ENCODE measurements at places on chromosomes 16 and 17.
A peak's percentile ranks its signal among the peaks of the same experiment; 100 is the strongest.

- no peak for DNase-seq
Measured at GRCh38 chr17:78946631-78947030, 21.4 kb upstream of the TIMP2 start.

DNA sequence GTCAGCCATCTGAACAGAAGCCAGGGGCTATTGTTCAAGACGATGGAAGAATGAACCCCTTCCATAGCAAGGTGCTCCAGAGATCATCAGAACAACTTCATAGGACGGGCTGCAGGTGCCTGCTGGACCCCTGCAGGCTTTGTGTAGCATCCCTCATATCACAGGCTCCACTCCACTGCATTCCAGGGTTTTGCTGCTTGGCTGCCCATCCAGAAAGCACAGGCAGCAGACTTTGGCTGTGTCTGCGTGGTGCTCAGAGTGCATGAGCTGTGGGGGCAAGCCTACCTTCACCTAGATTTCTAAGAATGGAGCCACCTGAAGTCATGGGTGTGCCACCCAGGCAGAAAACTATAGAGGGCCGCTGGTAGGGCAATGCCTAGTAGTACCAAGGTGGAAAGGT, 93.9 kb upstream of the NLRP1 start:
- DNase-seq = no peak

DNA sequence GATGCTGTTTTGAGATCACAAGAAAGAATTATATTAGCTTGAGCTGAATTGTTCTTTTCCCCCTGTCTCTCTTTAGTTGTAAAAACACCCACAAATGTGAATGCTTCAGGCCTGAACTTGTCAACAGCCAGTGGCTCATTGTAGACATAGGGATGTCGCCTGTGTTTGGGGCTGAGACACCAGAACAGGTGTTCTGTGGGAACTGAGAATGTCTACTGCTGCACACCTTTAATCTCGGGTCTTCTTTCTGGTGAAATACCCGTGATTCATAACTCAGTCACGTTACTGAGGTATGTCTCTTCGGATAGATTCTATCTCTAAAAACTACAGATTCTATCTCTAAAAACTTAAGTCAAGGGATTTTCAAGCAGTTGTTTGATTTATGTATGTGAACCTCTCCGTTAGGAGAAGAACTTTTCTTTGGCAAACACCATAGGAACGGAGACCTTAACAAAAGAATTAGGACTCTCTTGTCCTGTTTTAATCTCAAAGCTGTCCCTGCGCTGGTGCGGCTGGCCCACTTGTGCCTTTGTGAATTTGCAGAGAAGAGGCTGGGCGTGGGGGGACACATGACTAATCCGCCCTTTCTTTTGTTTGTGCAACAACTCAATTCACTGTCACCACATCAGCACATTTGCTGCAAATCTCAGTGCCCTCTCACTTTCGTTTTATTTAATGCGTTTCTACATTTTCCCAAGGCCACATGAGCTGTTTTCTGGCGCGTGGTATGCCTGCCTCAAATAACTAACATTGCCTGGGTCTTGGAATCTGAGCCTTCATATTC, 643.0 kb downstream of the MAF start:
- DNase-seq = no peak

DNA sequence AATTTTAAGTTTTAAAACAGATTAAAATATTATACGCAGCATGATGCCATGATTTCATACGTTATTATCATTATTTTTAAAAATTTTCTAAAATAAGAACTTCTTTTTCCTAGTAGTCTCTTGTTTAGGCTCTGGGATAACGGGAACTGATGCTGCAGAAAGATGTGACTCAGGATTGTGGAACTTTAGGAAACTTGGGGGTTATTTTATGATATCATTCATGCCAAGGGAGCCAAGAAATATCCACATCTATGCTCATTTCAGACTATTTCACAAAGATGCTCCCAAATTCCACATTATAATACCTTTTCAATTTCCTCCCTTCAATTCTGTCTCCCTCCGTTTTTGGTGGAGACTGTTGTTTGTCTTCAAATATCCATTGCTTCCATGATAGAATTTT, 236.4 kb downstream of the HS3ST3A1 start:
- DNase-seq = no peak

- DNase-seq = peak; percentile 7
Measured at GRCh38 chr16:88194397-88195268, 188.1 kb upstream of the ZNF469 start.

DNA sequence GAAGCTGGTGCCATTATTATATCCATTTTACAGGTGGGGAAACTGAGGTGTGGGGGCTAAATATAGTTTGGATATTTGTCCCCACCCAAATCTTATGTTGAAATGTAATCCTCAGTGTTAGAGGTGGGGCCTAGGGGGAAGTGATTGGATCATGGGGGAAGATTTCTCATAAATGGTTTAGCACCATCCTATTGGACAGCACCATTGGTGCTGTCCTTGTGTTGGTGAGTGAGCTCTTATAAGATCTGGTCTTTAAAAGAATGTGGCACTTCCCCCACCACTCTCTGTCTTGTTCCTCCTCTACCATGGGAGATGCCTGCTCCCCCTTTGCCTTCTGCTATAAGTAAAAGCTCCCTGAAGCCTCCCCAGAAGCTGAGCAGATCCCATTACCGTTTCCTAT, 119.8 kb upstream of the SEC14L1 start:
- no peak for DNase-seq

GRCh38 chr17:75326226-75326848, 37.1 kb upstream of the SLC25A19 start:
- no peak for DNase-seq

DNA sequence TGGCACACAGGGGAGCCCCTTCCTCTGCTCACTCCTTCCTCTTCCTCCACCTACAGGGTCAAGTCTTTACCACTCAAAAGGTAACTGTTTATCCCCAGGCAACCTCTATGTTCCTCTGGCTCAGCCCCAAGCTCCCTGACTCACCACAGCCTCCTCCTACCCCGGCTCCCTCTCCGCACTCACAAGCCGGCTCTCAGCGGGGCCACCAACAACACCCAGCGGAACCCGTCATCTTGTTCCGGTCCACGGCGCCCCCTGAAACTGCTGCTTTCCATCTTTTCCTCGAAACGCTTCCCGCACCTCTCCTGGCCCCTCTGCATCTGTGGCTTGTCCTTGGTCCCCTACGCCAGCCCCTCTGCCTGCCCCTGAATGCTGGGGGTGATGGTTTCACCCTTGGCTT, 58.4 kb downstream of the NXN start:
- DNase-seq = no peak

GRCh38 chr17:17985153-17985552, 12.5 kb downstream of the DRC3 start:
- DNase-seq = no peak

- DNase-seq = peak; percentile 4
Measured at GRCh38 chr17:82400830-82401229, 17.3 kb upstream of the HEXD start.

- no peak for DNase-seq
Measured at GRCh38 chr17:72635034-72635635, 457.4 kb downstream of the SLC39A11 start.

DNA sequence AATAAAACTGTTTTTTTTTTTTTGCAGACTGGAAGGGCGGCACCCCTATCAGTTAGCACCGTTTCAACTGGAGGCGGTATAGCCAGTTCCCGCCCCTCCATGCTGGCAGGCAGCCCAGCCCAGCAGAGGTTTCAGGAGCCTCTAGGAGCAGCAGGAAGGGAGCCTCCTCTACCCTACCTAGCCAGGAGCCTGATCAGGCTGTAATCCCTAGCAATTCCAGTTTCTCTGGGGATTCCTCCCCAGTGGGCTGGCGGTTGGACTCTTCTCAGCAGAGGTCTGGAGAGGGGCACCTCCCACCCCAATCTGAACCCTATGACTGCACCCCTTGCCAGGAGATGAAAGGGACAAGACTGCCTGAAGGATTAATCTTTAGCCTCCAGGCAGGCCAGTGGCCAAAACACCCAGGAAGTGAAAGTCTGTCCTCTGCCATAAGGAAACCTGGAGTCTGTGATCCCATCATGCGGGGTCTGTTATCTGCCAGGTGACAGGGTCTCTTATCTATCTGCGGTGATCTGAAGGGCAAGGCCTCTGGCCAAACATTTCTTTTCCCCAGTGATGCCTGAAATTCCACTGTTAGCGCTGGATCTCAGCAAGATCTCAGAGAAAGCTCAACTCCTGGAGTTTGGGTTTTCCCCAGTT, 4.9 kb upstream of the CDH1 start:
- DNase-seq = no peak

GRCh38 chr17:62674363-62674739, 46.9 kb downstream of the MRC2 start:
- DNase-seq = no peak

DNA sequence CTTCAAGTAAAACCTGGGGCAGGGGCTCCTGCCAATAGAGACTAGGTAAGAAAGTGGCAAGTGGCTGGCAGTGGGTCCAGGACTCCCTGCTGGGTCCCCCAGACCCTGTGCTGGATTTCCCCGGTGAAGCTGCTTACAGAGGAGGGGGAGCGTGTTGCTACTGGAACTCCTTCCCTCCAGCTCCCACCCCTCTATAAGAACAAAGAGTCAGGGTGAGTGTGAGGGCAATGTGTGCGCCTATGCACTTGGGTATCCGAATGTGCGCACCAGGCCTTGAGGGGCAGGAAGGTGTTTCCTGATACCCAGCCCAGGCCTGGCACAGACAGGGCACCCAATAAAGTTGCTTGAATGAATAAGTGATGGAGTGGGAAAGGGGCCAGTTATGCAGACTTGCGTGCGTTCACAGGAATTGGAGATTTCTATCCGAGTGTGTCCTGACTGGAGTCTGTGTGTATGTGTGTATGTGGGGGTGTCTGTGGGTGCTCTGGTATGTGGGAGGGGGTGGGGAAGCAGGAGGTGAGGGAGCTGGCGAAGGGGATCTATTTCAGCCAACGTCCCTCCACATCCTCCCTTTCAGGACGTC, 11.7 kb downstream of the NEUROD2 start:
- no peak for DNase-seq

- peak; percentile 22 for DNase-seq
Measured at GRCh38 chr17:42679492-42680330, 1.9 kb downstream of the CCR10 start.

GRCh38 chr16:61900482-61900881, 135.8 kb downstream of the CDH8 start:
- DNase-seq = no peak

GRCh38 chr16:56967733-56968132, 6.0 kb downstream of the CETP start:
- no peak for DNase-seq

- no peak for DNase-seq
Measured at GRCh38 chr17:43936434-43936833, 5.8 kb downstream of the PPY start.

GRCh38 chr17:65364438-65364837, 197.0 kb downstream of the AXIN2 start:
- no peak for DNase-seq

DNA sequence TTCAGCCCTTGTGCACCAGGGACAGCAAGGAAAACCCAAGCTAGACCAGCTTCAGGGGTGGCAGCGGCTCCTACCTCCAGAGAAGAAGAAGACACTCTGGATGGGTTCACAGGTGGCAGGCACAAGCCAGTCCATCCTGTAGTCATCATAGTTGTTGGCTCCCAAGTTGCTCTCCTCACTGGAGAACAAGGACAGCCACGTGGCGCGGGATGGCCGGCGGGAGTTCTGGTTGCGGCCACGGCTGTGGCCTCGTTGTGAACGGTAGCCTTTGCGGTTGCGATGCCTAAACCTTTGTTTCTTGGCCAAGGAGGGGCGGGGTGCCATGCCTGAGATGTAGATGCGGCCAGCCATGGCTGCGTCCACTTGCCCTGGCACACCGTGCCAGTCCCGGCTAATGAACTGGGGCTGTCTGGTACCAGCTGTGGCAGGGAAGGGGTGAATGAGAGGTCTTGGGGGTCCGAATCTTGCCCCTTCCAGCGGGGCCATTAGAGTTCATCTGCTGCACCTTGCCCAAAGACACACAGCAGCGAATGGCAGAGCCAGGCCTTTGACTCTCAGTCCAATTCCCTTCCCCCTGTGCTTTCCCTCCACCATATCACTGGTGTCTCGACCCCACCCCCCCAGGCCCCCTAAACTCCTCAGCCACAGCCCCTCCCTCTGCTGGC, 2.3 kb downstream of the VTN start:
- no peak for DNase-seq

DNA sequence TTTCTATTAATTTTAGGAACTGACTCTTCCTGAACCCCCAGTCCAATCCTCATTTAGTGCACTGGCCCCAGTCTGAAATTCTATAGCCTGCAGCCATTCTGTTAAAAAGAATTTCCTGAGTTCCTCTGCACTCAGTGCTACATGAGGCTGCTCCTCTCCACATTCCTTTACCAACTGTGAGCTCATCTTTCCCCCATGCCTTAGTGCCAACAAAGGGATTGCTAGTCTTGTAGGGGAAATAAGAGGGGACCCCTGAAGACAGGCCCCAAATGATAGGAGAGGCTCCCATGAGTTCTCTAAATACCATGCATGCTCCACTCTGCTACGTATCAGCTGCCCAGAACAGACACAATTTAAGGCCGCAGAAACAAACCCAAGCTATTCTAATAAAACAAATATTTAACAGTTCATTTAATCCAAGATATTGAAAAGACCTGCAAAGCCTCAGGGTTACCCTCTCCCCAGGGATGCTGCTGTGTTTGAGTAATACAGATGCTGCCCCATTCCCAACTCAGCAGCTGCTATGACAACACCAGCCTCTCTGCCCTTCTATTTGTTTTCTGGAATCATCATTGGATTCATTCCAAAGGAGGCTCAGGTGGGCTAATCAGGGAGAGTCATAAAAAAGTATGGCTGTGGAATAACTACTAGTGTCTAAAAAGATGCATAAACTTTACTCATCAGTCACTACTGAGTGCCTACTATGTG, 228.5 kb downstream of the TOX3 start:
- DNase-seq = no peak

- DNase-seq = no peak
Measured at GRCh38 chr17:76050538-76051467, 21.5 kb downstream of the SRP68 start.

DNA sequence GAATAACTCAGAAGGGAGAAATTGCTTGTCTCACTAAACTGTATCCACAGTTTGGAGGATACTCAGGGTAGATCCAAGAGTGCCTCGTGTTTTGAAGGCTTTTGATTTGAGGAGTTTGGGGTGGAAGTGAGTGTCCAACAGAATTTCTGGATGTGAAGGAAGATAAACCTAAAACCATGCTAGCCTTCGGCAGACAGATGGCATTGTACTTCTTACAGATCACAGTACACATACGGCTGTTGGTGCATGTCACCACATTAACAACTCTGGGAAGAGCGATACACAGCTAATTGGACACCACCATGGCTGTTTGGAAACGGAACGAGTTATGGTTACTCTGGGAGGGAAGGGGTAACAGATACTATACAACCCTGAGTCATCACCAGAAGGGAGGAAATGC, 420.4 kb downstream of the GRIN2A start:
- no peak for DNase-seq

- no peak for DNase-seq
Measured at GRCh38 chr17:42843358-42843934, 934 bp upstream of the AOC2 start.

GRCh38 chr16:80163339-80163738, 377.5 kb upstream of the DYNLRB2 start:
- DNase-seq = no peak

DNA sequence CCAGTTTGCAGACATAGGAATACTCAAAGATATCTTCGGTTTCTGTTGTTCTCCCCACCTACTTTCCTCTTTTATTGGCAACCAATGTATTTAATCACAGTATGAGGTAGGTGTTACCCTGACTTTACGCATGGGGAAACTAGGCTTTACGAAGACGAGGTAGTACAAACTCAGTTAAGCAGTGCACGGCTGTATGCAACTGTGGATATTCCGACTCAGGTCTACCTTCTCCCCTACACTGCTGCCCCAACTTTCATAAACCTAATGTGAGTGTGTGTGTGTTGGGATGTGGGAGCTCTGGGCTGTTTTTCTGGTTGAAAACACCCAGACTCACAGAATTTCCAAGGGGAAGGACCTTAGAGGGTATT, 1.2 kb upstream of the GPT2 start:
- DNase-seq = no peak

Data from C1 segment of cervical spinal cord (tissue), 14 donors.